Liver (tissue), 10 donors: ENCODE measurements at places on chromosomes 13 and 19. TPM values are rescaled to one million over a fixed set of nuclear protein-coding genes. Genes with fewer than 3 reads are reported as not detected.
A peak's percentile ranks its signal among the peaks of the same experiment; 100 is the strongest.

LILRB1 gene
- total RNA-seq = 5.1 TPM

DNA sequence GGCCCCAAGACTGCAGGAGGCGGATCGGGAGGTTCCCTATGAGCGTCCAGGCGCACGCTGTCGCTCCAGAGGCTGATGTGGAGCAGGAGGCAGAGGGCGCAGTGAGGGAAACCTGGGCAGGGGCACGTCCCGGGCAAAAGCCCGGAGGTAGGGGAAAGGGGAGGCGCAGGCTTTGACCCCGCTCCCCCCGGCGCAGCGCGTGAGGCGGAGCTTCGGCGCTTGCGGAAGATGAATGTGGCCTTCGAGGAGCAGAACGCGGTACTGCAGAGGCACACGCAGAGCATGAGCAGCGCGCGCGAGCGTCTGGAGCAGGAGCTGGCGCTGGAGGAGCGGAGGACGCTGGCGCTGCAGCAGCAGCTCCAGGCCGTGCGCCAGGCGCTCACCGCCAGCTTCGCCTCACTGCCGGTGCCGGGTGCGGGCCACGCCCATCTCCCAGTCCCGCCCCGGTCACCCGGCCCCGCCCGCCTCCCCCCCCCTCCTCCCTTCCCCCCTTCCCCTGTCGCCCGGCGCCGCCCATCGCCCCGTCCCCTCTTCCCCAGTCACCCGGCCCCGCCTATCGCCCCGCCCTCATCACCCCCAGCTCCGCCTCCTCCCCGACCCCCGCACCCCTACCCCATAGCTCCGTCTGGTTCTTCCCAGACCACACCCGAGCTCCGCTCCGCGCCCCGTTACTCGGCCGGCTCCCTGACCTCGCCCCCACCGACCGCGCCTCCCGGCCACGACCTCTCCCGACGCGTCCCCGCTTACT, 4.1 kb downstream of the HMG20B start:
- peak; percentile 53 for DNase-seq

DNA sequence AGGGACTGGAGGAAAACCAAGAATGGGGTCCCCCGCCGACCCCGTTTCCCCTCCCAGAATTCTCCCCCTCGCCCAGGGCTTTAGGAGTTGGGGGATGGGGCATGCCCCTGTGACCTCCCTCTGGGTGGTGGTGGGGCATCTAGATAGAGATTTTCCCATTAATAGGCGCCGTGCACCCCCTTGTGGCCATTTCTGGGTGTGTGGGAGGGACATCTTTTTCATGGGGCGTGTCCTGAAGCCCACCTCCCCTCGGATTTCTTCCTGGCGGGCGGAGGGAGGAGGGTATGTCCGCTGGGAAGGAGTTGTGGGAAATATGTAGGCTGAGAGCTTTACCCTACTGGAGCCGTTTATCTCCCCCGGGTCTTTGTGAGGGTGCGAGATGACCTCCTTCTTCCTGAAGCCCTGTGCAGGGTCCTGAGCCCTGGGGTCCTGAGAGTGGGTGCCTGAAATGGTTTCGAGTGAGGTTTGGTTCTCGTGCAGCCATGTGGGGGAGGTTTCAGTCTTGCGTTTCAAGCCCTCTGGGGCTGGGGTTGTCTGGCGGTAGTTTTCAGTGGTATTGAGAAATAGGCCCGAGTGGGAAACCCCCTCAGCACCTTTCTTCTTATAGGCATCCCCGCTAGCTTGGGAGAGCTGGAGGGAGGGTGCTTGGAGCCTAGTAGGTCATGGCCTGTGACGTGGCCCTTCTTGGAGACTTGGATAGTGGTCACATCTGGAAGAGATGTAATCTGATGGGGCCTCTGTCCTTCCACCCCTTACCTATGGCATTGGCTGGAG, 1.0 kb downstream of the PRMT1 start:
- peak; percentile 85 for DNase-seq

DNA sequence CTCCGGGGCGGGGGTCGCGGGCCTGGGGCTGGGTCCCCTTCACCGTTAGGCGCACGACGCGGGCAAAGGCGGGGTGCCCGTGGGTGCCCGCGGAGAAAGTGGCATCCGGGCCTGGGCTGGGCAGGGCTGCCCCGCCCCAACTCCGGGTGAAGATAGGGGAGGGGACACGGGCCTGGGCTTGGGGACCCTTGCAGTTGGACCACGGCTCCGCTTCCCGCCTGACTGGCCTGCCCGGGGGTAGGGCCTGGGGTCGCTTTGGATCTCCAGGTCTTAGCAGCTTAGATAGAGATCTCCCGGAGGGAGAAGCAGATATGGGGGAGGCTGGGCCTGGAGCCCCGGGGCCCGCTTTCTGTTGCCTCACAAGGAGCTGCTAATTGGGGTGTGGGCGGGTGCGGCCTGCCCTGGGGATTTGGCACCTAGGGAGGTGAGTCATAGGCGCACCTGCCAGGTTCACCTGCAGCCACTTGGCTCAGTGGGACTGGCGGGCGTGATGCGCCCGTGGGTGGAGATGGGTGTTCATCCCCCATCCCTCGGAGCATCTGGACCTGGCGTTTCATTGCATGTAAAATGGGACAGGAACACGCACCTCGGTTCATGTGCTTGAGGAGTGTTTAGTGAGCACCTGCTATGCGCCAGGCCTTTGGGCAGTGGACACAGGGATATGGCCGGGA, 585 bp downstream of the MAP1S start:
- DNase-seq = no peak

- no peak for DNase-seq
These were observed 31.2 kb downstream of the LACC1 start for GRCh38 chr13:43910856-43911255.

DNA sequence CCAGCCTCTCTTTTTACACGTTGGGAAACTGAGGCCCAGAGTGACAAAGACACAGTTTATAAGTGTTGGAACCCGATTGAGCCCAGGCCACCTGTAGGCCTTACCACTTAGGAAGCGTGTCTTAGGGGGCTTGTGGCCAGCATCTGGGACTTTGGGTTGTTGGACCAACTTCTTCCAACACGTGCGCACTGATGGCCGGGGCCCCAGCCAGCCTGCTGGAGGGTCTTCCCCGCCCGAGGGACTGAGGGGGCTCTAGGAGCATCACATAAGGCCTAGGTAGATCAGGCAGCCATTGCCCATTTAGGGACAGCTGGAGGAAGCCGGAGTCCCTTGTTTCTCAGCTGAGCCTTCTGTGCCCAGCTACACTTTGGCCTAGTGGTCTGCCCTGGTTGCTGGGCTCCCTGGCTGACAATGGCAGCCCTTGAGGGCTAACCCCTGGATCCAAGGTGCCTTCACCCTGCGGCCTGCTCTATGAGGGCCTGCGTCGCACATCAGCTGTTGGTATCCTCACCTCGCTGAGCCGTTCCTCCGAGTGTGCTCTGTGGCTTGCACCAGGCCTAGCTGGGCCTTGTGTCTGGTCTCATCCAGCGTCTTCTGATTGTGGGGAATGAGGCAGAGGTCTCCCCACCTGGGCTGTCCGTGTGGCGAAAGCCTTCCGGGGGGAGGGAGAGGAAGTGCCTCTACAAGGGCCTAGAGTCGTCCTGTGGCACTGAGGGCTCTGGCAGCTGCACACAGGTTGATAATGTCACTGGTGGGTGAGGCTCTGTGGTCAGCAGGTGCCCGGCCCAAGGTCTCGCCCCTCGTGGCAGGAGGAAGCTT, 1.2 kb downstream of the RAB11B start:
- DNase-seq = no peak

- no peak for DNase-seq
These were observed 242.1 kb downstream of the FGF9 start for GRCh38 chr13:21913010-21913409.

GRCh38 chr19:24140099-24140498, 53.1 kb downstream of the ZNF254 start:
- no peak for DNase-seq

PTH2 gene
- total RNA-seq = not detected

- no peak for DNase-seq
These were observed 256.9 kb downstream of the DLEU7 start for GRCh38 chr13:50586414-50587083.

DNA sequence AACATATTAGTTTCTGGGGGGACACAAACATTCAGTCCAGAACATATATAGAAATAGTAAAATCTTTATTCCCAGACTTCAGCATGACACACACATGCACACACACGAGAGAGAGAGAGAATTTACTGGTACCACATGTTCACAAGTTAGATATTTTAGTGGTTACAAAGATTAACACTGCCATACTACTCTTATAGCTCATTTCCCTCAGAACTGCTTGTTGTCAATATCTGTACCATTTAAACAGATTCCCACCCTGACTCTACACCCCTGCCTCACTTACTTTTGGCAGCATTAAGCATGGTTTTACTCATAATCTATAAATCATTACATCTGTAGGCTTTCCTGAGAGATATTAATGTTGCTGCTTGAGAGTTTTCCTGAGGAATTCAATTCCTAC, 524.7 kb upstream of the HTR2A start:
- DNase-seq = no peak
